ENCODE measurements at places on chromosomes 4 and X. TPM values are rescaled to one million over a fixed set of nuclear protein-coding genes. Genes with fewer than 3 reads are reported as not detected.

ZBTB49 gene
- 3.7 TPM for total RNA-seq

XAGE1A gene
- 5.7 TPM for total RNA-seq

CT45A2 gene
- 0.69 TPM for total RNA-seq

CFAP97 gene
- total RNA-seq, result 22.3 TPM

ADGRG2 gene
- total RNA-seq, result 0.63 TPM

PCDH19 gene
- total RNA-seq, result 0.06 TPM

GYG2 gene
- 1.0 TPM for total RNA-seq

DCTD gene
- total RNA-seq, result 38.3 TPM

DNA sequence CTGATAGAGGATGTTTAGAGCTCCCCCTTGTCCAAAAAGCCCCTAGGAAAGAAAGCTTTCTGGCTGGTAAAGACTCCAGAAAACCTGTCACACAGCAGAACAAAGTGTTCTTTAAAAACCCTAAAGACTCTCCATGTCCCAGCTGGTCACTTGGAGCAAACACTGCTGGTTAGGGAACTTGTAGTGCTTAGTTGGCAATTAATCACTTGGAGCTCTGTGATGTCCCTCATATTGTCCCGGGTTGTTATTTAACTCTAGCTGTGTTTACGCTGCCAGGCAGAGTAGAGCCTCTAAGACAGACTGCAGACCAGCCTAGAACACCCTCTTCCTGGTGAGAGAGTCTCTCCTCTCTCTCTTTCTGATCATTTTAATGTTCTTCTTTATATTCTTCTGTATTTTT, 267.3 kb downstream of the BCOR start:
- DNase-seq, result no peak

DNA sequence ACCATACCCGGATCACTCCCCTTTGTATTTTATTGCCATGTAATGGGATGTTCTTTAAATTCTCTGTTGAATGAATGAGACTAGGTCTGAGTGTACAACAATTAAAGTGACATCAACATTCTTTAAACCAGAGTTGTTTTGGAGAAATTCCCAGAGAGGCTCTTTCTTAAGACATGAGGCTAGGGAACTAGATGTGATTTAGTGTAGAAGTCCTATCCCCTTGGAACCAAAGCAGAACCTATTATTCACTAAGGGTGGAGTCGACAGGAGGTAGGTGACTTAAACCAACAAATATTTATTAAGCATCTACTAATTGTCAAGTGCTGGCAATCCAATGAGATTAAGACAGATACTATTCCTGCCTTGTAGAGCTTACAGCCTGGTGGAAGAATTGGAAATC, 1.7 kb downstream of the EIF1AX start:
- DNase-seq, result no peak

DNA sequence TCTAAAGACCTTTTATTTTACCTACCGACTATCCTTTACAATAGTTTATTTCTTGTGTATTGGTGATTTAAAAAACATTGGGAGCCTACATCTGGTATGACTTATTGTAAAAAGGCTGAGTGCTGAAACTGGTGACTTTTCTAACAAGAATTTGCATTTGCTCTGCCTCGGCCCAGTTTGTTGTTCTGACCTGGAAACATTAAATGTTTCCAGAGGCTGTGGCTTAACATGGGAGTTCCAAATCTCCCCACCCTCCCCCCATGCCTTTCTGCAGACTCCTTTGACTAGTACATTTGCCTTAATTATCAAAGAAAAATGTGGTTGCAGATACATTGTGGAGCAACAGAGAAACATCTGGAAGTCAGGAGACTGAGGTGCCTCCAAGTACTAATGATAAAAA, 39.8 kb downstream of the SPCS3 start:
- DNase-seq, result no peak

GRCh38 chr4:138889216-138889615, 126.4 kb upstream of the NOCT start:
- DNase-seq, result no peak

GRCh38 chrX:8548446-8548845, 83.8 kb downstream of the VCX3B start:
- DNase-seq, result no peak

- no peak for DNase-seq
These were observed 38.8 kb downstream of the DCLK2 start for GRCh38 chr4:150117094-150117493.

- no peak for DNase-seq
These were observed 261.5 kb downstream of the GPC3 start for GRCh38 chrX:133723930-133724329.

DNA sequence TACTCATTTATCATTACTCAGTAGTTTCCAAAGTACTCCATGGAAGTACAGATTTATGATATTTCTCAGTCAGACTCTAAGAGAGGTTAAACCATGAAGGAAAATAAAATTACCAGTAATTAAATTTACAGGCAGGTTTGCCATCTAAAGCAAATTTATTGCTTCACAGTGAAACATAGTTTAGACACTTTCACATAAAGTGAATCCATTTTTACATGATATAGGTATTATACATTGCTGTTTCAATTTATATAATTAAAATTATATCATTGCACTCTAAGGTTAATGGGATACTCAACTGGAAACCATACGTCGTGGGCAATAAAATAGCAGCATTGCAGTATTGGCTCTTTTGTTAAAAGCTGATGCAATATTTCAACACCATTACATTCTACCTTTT, 202.8 kb downstream of the SLIT2 start:
- DNase-seq, result no peak

DNA sequence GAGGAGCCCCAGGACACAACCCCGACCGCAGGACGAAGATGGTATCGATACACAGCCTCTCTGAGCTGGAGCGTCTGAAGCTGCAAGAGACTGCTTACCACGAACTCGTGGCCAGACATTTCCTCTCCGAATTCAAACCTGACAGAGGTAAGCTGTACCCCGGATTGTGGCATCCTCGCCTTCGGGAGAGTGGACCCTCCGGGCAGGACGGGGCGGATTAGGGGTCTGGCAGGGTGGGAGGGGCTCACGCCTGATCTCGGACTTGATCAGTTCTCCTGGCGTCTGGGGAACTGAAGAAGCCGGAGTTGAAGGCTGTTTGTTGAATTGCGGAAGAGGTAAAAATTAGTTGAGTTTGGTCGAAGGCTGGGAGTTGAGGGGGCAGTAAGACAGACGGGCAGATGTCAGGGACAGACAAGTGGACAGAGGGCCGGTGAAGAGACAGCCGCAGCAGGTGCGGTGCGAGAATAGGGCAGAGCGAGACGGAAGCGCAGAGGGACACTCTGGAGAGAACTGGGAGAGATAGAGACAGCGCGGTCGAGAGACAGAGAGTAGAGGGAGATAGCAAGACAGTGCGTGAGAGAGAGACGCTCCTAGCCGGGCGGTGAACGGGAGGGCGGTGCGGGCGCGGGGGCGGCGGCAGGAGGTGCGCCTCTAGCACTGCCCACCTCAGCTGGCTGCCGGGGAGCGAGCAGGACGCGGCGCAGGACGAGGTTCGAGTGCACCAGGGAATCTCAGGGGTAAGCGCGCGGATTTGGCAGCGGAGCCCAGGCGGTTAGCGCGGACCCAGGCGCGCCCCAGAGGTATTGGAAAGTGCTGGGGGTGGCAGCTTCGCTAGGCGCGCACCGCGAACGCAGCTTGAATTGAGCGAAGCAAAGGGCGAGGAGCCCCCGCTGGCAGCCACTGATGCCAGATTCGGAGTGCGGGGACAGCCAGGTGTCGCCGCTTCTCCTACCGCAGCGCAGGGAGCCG, 23.9 kb downstream of the ARHGAP36 start:
- no peak for DNase-seq

- no peak for DNase-seq
These were observed 40.4 kb downstream of the GUCY1B1 start for GRCh38 chr4:155799116-155799793.

DNA sequence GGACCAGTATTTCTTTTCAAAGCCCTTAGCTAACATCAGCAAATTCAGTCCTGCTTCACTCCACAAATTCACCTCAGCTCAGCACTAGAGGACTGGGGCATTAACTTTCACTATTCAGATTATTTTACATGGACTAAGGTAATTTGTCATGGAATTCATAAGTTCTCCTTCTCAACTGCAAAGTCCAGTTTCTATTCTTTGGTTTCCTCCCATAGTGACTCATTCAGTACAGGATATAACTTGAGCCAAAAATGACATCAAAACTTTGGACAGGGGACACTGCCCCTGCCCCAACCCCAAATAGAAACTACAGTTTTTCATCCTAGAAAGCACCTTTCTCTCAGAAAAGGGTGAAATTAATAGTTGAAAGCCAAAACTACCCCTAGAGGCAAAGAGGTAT, 52.7 kb downstream of the COX7B2 start:
- DNase-seq, result peak; percentile 7

DNA sequence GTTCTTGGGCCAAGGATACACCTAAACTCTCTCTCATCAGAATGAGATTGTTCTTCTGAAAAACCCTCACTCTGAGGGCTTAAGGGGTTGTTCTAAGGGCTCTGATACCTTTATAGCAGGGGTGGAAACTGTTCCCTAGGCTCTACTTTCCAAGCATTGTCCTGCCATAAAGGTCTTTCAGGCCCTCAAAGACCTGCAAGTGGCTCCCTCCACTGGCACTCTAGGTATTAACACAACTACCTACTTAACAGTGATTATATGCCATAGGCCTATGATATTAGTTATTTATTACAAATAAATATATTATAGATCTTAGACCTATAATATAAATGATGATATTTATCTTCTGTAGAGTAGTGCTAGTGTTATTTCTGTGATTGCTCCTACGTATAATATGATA, 473.7 kb upstream of the RPS6KA3 start:
- DNase-seq, result no peak

DNA sequence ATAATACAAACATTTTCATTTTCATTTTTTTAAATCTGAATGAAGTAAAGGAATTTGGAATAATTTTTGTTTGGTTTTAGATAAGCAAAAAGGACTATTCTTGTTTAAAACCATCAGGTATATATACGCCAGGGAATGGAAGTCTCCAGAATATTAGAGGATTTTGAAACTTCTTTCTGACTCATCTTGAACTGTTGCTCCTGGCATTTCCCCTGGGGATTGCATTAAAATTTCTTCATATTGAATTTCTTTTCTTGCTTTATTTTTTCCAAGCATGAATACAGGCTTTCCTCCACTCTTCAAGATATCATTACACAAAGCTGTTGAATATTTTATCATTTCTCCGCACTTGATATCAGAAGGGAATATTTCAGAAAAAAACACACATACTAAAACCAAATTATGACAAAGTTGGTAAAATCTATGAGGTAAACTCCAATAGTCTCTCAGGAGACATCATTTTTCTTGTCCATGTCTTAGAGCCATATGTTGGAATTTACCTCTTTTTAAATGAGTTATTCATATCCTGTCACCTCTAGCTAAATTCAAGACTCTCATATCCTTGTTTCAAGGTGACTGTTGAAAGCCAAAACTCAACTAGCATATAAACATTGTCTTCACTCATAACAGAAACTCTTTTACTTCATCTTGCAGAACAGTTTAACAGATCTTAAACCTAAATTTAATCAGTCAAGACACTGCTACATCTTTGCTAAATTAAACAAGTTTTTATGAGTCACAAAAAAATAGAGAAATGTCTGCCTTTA, 20.7 kb upstream of the CSN1S1 start:
- DNase-seq, result no peak

- DNase-seq, result no peak
These were observed 150.5 kb upstream of the RXFP1 start for GRCh38 chr4:158371158-158371557.

DNA sequence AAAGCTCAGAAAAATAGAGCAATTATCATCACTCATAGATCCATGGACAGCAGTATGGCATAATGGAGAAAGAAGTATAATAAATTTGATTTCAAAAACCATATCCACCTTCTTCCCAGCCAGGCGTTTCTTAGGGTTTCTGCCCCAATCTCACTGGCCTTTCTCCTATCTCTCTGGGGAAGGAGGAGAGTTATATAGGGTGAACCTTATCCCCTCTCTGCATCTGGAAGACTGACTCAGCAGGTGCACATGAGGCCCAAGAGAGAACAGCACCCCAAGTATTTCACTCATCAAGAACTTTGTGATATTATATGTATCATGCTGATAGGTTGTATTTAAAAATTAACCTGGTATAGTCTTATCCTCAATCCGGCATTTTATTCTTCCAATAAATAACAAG, 318.8 kb upstream of the RASGEF1B start:
- DNase-seq, result no peak

- no peak for DNase-seq
These were observed 76.8 kb upstream of the MCF2 start for GRCh38 chrX:139784807-139785206.

DNA sequence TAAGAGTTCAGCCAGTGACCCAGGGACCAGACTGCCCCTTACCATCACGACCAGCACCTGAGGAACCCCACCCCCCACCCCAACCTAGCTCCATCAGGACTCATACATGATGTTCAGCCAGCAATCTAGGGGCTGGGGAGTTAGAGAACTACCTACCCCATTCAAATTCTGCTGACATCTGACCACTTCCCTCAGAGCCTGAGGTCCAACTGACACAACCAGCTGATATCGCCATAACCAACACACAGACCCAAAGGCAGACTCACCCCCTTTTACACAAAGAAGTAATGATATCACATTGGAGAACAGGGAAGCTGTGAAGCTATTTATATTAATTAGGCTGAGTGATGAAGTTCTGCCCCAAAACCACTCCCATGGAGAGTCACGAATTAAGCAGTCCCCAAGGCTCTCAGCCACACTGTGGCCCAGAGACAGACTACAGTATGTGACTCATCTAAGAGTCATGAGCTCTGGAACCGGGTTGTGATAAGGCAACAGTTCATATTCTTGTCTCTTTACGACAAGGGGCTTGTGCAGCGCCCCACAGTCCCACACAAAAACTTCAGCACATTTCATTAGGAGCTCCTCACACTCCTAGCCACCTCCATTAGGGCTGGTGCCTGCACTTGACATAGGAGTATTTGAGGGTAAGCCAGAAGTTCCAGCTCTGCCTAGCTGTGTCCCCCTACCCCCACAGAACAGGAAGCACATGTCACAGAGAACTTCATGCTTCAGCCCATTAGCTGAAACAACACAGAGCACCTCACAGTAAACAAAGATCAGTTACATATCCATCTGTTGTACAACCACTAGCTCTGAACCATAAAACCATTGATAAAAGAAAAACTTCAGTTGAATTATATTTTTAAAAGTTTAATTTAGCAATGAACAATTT, 184.7 kb upstream of the ZCCHC13 start:
- DNase-seq, result peak; percentile 74

DNA sequence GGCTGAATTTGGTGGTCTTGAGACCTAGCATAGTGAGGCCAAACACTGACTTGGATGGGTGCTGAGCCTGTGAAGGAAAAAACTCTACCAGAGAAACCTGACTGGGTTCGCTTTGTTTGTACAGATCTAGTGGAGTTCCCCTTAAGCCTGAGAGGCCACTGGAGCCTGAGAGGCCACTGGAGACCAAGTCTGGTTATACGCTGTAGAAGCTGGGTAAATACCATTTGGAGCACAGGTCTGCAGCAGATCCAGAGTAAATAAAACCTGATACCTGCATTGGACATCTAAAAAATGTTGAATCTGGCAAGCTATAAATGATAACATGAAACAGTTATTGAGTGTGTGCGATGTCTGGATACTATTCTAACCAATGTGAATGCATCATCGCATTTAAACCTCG, 104.3 kb upstream of the IGSF1 start:
- DNase-seq, result no peak

DNA sequence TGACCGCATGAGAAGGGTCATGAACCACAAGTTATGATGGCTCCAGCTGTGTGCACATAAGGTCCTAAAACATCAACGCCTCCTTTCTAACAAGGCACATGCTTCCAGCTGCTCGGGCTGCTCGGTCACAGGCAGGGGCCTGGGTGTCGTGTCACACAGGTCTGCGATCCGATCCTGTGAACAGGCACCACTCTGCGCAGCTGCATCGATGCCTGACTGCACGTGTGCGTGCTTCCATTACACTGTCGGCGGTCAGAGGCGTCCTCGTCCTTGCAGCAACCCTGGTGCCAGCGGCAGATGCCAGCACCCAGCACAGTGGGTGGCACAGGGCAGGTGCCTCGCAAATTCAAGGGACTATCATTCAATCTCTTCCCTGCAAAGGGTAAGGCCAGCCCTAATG, 23.9 kb downstream of the ZFYVE28 start:
- no peak for DNase-seq
